ENCODE measurements at places on chromosomes 16 and 17.

DNA sequence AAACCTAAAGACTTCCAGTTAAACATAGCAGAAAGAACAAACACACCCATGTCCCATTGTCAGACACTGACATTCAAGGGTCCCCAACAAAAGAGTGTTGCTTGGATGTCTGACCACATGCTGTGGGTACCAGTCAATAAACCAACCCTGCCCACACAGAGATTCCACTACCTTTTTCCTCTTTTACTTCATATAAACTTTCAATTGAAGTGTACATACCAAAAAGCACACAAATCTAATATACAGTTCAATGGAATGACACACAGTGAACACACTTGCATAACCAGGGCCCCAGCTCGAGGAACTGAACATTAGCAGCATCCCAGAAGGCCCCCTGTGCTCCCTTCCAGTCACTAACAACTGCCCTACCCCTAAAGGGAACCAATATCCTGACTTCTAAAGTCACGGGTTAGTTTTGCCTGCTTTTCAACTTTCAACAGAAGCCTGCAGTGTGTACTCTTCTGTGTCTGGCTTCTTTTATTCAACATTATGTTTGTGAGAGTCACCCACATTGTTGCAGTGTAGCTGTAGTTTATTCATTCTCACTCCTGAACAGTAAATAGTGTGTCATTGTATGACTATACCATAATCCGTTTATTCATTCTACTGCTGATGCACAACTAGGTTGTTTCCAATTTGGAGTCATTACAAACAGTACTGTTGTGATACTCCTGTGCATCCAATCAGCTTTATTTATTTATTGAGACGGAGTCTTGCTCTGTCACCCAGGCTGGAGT lies 18.0 kb downstream of the CFDP1 start:
- no peak for DNase-seq

- DNase-seq: no peak
Measured at GRCh38 chr16:10368969-10369551, 16.8 kb upstream of the ATF7IP2 start.

DNA sequence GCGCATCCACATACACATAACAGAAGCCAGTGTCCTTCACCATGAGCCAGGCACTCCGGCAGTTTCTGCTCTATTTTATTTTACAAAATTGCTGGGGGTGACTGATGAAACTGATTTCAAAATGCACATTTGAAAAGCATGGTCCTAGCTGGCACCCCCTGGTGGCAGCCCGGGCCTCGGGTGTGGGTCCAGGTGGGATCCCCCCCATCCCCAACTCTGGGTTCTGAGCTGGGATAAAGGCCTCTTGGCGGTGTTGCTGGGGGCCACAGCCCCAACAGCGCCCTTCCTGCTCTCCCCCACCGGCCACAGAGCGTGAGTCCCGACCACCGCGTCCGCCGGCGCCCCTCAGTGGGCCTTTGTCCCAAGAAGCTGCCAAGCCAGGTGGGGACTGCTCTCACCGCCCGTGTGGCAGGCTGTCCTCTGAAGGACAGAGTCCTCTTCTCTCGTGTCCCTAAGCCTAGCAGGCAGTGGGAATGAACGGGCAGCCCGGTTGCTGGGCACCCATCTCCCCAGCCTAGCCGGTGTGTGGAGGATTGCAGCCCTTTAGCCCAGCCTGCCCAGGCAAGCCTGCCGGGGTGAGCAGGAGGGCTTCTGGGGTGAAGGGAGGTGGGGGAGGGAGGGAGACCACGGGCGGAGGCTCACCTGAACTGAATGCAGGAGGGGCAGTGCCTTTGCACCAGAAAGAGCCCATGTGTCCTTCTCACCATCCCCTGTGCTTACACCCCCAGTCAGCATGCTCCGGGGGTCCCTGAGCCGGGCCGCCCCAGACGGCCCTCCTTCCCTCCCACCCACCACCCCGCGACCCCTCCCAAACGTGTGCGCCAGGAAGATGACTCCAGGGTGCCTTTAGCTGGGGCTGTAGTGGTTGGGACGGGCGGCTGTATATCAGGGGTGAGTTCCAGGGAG lies 898 bp downstream of the SNAI3 start:
- DNase-seq: no peak

DNA sequence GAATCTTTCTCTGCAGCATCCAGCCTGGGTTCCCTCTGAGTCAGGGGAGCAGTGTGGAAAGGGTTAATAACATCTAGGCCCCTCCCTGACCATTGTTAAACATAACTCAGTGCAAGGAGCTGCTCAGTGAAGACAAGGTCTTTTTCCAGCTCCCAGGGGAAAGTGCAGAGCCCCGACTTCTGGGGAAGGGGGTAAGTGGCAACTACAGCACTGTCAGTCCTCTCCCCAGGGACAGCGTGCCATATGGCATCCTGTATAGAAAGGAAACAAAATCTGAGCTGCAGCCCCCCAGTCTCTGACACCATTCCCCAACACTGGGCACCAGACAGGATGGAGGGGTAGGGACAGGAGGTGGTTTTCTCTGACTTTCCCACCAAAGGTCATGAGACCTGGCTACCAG lies 7.8 kb downstream of the MRPL27 start:
- no peak for DNase-seq

GRCh38 chr16:85853547-85854545 lies 45.1 kb upstream of the IRF8 start:
- no peak for DNase-seq

- DNase-seq: no peak
Measured at GRCh38 chr17:65533056-65533745, 28.2 kb downstream of the AXIN2 start.

- DNase-seq: no peak
Measured at GRCh38 chr16:56793492-56793891, 63.6 kb downstream of the NUP93 start.

Measured in caudate nucleus (tissue), 63 donors.